ENCODE measurements at places on chromosomes 12 and 14. TPM values are rescaled to one million over a fixed set of nuclear protein-coding genes. Genes with fewer than 3 reads are reported as not detected.

- DNase-seq = no peak
Measured at GRCh38 chr12:25083211-25083610, 111.7 kb downstream of the DNAI7 start.

GRCh38 chr14:22838631-22839041 is 2.3 kb downstream of the MMP14 start:
- DNase-seq = no peak

DNA sequence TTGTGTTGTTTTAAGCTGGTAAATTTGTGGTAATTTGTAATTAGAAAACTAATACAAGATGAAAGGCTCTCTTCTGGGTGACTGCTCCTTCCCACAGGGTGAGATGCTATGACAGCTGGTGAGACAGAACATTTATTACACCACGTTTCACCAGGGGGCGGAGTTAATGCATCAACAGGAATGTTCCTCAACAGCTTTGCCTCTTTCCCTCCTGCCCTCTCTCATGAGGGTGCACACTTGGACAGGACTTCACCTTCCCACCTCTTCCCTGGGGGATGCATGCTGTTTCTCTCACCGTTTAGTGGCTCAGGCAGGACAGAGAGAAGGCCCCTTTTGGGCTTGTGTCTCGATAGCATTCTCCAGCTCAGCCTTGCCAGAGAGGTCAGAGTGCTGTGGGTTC is 13.4 kb upstream of the PPP1R1A start:
- no peak for DNase-seq

GRCh38 chr14:59507063-59507751 is 22.9 kb downstream of the JKAMP start:
- peak; percentile 70 for DNase-seq

TSPAN19 gene
- not detected for total RNA-seq

GRCh38 chr14:83085725-83086124 is 1552.1 kb upstream of the SEL1L start:
- no peak for DNase-seq

SMOC1 gene
- total RNA-seq = not detected

ACOT4 gene
- total RNA-seq = 3.3 TPM

All from activated CD4-positive, alpha-beta memory T cell treated with anti-CD3 and anti-CD28 coated beads for 36 hours (primary cell).